ENCODE measurements at places on chromosomes 1 and 21.
A peak's percentile ranks its signal among the peaks of the same experiment; 100 is the strongest.

GRCh38 chr1:155873860-155874259 lies 14.5 kb downstream of the SYT11 start:
- no peak for DNase-seq

- DNase-seq = peak; percentile 91
These were observed 157.5 kb upstream of the FGGY start for GRCh38 chr1:59139396-59139795.

DNA sequence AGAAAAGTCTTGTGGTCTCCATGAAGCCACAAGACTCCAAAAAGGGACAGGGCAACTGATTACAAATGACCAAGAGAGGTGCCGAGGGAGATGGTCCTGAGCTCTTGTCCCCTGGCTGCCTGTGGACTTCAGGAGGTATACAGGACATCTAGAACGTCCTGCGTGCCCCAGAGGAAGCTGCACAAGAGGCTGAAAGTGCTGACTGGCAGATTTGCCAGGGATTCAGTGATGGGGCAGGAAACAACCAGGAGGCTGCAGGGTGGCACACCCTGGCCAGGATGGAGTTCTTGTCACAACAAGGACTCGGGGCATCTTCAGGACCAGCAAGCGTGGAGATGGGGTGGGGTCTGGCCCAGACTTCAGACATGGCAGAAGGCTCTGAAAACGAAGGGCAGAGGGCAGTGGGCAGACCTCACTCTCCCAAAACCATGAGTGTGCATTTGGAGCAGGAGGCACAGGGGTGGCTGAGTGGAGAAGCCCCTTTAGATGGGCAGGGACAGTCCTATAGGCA lies 13.4 kb upstream of the PKP1 start:
- no peak for DNase-seq

DNA sequence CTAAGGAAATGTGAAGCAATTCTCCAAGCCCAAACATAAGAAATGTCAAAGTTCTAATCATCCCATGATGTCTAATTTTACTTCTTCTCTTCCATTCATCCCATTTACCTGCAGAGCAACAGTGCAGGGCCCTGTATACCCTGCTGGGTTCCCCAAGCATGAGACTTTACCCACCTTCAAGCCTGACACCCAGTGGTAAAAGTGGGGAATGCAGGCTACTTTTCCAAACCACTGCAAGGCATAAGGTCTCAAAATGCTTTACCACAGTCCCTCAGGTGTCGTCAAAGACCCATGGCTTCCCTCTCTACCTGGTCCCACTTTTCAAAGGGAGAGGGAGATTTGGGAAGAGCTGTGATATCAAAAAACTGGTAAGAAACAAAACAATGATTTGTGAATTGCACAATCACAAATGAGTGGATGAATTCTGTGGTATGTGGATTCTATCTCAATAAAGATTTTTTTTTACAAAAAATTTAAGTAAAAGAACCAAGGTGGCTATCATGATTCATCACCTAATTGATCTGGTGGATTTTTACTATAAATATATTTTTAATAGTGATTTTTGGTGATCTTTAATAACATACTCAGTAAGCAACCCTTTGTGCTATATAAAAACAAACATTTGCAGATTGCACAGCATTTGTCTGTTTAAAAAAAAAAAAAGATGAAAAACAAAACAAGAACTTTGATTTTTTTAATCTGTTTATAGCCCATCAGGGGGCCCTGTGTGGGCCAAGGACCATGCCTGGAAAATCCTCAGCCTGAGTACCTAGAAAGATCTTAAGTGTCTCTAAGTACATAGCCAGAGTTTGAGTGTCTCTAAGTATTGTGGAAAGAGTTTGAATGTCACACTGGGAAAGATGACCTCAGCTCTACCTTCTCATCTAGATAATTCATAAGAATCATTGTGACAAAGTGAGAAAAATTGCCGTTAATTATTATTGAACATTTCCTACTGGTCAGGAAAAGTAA lies 73.1 kb upstream of the GJB5 start:
- DNase-seq = no peak

DNA sequence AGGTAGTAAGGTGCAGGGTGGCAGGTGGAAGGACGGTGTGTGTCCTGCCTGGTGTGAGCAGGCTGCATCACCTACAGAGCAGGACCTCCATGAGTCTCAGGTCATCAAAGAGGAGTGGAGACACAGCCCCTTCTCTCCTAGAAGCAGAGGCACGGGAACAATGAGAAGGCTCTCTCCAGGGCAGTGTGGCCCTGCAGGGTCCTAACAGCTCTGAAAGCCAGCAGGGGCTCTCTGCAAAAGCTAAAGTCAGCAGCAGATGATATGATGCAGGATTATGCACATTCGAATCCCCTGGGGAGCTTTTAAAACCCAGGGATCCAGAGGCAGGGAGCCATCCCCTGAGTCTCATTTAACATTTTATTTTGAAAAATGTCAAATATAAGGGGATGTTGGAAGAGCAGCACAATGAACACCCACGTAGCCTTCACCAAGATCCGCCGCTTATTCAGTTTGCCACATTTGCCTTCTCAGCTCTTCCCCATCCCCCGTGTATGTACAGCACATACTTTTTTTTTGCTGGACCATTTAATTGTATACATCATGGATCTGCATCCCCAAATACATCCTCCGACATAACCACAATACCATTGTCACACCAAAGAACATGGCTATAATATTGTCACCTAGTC lies 88.1 kb downstream of the CNIH3 start:
- DNase-seq = no peak

DNA sequence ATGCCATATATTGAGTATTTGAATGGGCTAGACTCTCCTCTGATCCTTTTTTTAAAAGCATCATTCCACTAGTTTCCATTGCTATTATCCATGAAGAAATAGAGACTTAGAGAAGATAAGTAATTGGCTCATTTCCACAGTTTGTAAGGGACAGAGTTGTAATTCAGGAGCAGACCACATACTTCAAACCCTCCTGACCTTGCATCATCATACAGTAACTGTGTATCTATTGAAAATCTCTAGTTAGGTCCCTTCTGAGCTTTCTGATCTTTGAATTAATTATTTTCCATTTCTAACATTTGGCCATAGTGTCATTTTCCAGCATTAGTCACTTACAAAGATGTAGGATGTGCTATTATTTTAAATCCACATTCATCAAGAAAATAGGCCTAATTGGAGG lies 386.5 kb upstream of the ST6GALNAC5 start:
- DNase-seq = no peak

DNA sequence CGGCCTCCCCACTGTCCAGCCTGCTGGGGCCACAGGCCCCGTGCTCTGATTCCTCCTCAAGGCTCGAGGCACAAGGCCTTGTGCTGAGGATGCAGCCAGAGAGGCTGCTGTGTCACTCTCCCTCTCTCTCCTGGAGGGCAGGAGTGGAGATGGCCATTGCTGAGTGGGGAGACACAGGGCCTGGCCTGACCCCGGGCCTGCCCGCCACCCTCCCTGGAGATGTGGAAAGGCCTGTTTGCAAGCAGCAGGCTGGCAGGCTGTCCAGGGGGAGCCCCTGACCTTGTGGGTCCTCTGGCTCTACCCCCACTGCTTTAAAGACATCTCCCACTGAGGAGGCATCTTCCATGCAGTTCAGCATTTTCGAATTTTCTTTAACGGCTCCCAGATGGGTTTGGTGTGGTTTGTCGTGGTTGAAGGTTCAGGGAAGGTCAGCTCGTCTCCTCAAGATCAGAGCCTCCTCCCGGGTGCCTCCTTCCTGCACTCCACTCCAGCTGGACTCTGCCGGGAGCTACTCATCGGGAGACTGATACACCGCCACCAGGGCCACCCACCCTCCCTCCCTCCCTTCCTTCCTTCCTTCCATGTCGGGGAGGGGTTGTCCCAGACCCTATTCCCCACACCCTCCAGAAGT lies 69.1 kb downstream of the SPSB1 start:
- DNase-seq = no peak

- DNase-seq = no peak
These were observed 1503.0 kb downstream of the KCNT2 start for GRCh38 chr1:195105281-195105680.

- no peak for DNase-seq
These were observed 112.1 kb upstream of the NEGR1 start for GRCh38 chr1:72394457-72394856.

GRCh38 chr1:177561436-177561835 lies 390.7 kb downstream of the BRINP2 start:
- no peak for DNase-seq

Data from psoas muscle (tissue), 8 donors.